ENCODE measurements at places on chromosomes 12 and 14.

GRCh38 chr14:34851395-34851794 lies 23.8 kb downstream of the BAZ1A start:
- DNase-seq: no peak

GRCh38 chr14:38074754-38075153 lies 132.9 kb upstream of the SSTR1 start:
- no peak for DNase-seq

DNA sequence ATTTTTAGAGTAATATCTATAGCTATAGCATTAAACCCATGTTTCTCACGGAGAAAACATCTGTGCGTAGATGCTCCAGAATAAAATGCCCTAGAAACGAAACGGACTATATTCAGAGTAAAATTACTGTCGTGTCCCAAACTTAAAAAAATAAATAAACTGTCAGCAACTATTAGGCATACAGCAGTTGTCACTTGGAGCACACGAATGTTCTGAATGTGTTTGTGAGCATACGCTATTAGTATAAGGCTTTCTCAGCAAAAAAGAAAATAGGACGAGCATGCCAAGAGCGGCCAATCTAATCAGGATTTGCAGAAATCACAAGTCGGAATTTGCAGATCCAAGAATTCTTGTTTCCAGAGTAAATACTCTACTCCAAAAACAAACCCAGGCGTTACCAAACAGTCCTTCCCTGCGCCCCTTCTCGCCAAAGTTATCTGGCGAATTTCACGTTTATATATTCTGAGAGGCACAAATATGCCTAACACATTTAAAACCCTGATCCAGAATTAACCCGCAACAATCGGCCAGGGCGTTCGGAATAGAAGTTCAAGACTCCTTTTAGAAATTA lies 836 bp downstream of the PTPN21 start:
- DNase-seq: peak; percentile 5

GRCh38 chr12:131923260-131923659 lies 5.8 kb upstream of the PUS1 start:
- DNase-seq: peak; percentile 57

DNA sequence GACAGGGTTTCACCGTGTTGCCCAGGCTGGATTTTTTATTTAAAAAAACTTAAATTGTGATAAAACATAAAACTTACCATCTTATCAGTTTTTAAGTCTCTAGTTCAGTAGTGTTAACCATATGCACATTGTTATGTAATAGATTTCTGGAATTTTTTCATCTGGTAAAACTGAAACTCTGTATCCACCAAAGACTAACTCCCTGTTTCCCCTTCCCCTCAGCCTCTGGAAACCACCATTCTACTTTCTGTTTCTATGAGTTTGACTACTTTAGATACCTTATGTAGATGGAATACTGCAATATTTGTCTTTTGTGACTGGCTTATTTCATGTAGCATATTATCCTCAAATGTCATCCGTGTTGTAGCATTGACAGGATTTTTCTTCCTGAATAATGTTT lies 12.8 kb upstream of the PLEKHG3 start:
- no peak for DNase-seq

DNA sequence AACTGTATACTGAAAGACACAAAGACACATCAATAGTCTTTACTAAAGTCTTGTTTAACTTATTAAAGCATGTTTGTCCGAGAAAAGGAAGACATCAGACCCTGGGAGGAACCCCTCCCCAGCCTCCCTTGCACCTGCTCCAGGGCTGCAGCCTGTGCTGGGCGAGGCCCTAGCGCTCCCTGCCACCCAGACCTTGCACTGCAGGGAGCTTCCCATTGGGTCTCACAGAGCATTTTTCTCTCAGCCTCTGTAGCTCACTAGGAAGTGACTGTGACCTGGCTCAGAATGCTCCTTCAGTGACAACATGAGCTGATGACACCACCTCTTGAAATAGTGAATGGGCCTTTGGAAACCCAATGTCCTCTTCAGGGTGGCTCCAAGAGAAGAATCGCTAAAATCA lies 461.2 kb downstream of the TMEM121 start:
- DNase-seq: no peak

GRCh38 chr12:51059086-51059485 lies 11.0 kb downstream of the LETMD1 start:
- DNase-seq: no peak

DNA sequence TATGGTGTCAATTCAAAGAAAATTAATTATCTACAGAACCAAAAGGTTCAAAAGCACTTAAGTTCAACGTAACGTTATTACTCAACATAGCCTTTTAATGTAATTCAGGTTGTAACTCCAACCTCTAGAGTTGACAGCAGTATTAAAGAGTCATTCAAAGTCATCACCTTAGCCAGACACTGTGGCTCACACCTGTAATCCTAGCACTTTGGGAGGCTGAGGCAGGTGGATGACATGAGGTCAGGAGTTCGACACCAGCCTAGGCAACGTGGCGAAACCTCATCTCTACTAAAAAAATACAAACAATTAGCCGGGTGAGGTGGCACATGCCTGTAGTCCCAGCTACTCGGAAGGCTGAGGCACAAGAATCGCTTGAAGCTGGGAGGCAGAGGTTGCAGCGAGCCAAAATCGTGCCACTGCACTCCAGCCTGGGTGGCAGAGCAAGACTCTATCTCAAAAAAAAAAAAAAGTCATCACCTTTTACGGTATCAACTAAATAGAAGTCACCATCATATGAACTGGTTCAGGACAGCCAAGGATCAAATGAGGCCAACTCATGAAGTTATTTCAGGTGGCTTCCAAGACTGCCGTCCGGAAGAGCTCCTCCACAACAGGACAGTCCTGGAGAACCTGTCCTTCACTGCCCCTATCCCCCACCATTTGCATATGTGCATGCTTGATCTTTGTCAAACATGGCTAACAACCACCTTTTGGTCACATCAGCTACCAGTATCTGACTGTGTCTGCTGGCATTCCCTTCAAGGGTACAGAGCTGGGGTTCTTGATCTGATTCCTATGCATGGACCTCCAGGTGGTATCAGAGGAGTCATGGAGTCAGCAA lies 4.2 kb downstream of the PPTC7 start:
- DNase-seq: no peak

- DNase-seq: peak; percentile 35
Measured at GRCh38 chr12:74365178-74365964, 172.3 kb upstream of the ATXN7L3B start.

- no peak for DNase-seq
Measured at GRCh38 chr14:43411841-43412240, 1095.2 kb downstream of the FSCB start.

DNA sequence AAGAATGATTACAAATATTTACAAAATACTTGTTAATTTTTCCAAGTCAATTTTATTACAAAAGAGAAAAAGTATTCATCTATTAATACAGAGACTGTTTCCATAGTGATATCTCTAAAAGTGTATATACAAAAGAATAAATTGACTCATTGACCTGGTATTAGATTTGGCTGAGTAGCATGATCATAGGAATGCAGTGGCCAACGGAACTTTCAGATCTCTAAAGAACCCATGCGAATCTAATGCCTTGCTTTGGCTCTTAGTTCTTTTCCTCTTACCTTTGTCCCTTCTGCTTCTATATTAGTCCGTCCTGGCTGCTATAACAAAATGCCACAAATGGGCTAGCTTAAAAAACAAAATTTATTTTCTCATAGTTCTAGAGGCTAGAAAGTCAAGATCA lies 717.8 kb downstream of the TMTC2 start:
- DNase-seq: no peak

DNA sequence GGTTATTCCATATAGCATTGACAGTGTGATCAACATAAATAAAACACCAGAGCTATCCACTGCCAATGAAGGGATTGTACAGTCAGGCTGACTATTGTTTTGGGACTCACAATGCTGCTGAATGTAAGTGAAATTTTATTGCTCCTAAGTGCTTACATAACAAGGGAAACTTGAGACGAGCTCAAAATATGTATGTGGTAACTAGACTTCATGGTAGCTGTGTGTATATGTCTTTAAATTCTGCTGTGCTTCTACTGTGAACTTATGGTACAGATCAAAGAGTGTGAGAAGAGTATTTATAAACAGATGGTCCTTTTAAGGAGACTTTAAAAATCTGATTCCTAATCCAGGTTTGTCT lies 6.9 kb downstream of the FLRT2 start:
- DNase-seq: no peak

DNA sequence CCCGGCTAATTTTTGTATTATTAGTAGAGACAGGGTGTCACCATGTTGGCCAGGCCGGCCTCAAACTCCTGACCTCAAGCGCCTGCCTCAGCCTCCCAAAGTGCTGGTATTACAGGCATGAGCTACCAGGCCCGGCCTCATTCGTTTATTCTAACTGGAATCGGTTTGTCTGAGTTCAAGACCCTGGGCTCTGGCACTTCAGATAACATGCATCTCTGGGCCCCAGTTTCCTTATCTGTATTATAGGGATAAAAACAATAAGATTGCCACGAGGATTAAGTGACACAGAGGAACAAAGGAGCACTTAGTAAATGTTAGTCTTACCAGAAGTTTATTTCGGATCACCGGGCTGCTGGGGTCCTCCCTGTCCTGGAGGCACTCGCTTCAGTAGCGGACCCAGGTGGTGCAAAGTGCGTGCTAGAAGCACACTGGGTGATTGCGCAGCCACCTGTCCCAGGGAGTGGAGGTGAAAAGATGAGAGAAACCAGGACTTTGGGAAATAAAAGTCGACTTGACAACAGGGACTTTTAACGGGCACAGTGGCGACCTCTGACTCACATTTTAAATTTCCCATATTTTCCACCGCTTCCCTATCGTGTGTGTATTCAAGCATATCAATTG lies 37.5 kb downstream of the ACACB start:
- DNase-seq: no peak

DNA sequence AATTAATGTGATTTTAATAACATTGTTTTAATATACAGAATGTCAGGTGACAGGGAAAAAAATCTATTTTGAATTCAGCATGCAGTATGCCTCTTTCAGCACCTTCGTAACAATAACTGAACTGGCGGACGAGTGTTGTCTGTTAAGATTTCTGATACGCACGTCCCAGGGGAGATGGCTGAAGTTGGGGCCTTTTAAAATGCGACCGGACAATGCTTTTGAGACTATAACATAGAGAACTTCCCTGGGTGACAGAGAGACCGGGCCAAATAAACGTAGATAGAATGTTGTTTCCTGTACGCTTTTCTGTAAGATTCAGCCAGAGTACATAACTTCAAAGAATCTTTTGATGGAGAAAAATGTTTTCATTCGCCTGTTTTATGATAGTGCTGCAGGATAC lies 239.7 kb downstream of the EGLN3 start:
- DNase-seq: no peak

DNA sequence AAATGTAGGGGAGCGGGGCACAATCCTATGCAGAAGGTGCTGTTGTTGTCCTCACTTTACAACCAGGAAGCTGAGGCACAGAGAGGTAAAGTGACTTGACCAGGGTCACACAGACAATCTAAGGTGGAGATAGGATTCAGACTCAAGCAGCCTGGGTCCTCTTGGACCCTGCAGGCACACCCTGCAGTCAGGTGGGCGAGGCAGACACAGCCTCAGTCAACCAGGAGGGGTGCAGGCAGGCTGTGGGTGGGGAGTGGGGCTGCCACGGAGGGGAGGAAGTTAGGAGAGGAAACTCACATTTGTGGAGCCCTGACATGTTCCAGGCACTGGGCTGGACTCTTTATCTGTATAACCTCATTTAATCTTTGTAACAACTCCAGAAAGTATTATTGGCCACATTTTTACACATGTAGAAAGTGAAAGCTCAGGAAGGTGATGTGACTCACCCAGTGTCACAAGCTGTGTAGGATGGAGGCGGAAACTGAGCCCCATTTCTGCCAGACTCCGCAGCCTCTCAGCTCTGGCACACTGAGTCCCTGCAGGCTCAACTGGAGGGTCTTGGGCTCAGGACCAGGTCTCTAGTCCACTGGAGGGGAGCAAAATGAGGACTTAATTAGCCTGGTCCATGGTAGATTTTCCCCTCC lies 24.9 kb upstream of the CHGA start:
- no peak for DNase-seq

DNA sequence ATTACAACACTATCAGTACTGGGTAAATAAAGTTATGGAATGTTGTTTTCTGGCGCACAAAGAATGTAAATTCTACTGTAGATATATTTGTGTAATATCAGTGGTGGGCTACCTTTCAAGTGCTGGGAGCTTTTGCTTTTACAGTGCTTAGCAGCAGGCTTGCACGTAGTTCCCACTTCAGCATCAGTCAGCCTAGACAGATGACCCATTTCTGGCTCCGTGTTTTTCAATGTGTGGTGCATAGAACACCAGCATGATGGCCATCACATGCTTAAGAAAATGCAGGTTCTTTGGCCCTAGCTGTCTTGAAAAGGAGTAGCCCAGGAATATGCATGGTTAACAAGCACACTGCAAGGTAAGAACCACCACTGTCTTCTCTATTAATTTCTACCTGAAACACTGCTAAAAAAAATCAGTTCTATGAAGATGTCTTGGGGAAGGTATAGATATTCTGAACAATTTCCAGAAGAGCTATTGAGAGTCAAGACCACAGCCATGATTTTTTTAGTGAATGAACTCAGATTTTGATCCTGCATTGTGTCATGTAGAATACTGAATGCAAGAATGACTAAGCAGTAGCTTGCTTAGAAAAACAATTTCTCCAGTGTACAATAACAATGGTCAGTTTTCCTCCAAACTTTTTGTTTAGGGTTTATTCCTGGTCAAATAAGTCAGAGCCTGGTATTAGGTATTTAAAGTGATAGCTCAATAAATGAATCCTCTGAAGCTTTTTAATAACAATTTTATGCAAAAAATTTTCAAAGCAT lies 195.7 kb downstream of the AKAP6 start:
- DNase-seq: no peak

DNA sequence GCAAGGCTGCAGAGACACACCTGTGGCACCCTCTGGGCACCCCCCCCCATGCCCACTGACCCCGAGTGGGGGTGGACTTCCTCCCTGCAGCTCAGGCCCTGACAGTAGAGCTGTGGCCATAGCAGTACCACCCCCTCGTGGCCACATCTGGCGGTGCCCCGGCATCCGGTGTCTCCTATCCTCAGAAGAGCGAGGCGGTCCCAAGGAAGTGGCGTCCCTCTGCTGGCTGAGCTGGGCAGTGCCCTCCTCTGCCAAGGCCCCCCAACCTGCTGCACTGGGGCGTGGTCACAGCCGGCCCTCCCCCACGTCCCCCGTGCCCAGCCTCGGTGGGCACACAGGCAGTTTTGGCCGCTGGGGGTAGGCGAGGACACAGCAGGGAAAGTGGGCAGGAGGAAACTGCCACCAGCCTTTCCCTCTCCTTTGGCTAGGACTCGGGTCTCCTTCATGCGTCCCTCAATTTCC lies 6.0 kb upstream of the SLC6A12 start:
- peak; percentile 89 for DNase-seq

GRCh38 chr14:89858089-89858488 lies 96.4 kb downstream of the EFCAB11 start:
- no peak for DNase-seq

GRCh38 chr14:96705422-96706092 lies 91.6 kb upstream of the VRK1 start:
- DNase-seq: no peak

GRCh38 chr12:30614031-30614430 lies 81.6 kb downstream of the IPO8 start:
- DNase-seq: peak; percentile 12
